C1 segment of cervical spinal cord (tissue), 14 donors: ENCODE measurements at places on chromosomes 5 and 9.
A peak's percentile ranks its signal among the peaks of the same experiment; 100 is the strongest.

GRCh38 chr9:101593345-101593744 is 1.4 kb downstream of the PPP3R2 start:
- no peak for DNase-seq

GRCh38 chr9:114105236-114105635 is 6.1 kb upstream of the KIF12 start:
- DNase-seq: no peak

- no peak for DNase-seq
These were observed 198.2 kb downstream of the SAXO1 start for GRCh38 chr9:18834740-18835361.

DNA sequence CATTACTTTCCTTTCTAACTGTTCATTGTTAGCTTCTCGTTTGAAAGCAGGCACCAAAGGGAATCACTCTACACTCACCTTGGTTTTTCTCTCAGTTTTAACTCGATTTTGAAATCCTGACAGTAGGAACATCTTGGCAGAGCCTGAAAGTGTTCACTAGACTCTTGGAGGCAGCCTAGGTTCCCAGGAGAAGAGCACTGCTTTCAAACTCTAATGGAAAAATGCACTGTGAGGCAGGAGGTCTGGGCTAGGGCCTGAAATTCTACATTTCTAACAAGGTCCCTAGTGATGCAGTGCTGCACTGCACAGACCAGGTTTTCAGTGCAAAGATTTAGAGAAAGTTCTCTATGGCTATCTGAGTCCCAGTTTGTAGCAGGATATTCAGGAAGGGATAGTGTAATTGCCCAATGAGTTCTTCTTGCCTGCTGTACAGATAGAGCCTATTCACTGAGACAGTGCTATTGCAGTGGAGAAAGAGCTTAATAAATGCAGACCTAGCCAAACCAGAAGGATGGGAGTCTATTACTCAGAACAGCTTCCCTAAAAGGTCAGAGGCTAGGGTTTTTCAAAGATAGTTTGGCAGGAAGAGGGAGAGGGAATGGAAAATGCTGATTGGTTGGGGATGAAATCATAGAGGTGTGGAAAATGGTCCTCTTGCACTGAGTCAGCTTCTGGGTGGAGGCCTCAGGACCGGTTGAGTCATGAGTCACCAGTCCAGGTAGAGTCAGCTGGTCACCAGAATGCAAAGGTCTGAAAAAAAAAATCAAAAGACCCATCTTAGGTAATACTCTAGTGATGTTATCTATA is 153.9 kb downstream of the GPBP1 start:
- no peak for DNase-seq

DNA sequence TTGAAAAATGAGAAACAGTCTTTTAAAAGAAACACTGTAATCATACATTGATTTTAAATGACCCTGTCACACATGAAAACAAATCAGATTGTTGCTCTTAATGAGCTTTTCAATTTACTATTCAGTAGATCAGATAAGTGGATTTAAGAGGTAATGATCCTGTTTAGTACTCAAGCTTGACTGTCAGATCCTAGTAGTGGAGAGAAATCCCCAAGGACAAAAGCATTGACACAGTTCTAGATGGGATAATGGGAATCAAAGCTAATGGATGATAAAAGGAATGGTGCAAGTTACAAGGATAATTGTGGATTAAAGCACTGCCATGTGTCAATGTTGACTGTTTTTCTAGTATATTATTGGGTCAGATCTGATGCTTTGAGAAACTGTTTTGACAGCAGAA is 142.3 kb upstream of the TLX3 start:
- no peak for DNase-seq

DNA sequence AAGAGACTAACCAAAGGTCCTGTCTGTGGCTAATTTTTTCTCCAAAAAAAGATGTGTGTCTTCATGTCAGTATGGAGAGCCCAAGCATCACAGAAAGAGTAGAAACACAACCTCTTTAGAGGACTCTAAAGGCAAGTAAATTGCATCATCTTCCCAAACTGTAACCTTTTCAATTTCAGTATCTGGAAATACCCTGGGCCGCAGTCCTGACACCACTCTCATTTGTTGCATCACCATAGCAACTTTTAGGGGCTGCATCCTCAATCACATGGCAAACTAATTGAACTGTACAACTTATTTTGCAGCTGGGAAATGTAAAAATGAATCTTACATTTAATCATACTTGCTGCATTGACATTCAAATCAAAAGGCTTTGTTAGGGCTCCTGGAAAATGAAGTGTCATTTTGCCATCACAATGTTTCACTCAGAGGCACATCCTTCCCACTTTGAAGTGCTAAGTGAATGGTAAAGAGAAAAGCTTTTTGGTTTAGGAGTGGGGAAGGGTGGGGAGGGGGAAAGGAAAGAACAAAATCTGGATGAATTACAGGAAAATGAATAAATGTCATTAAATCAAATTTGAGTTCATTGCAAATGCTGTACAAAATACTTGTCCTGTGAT is 60.6 kb upstream of the GRIA1 start:
- DNase-seq: no peak

DNA sequence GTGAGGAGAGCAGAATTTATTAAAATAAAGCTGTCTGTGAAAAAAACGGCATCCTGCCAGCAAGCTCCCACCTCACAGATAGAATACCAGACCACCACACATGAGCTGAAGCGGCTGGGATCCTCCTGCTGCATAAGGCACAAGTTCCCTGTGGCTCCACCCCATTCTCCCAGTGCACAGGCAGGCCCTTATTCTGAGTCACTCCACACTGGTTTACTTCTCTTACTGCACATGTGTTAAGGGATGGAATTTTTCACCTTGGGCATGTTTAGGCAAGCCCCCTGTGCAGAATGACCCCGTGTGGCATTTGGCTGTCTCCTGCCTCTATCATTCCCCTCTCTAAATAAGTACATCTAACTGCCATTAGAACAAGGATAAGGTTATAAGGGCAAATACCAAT is 115.0 kb upstream of the ELAVL2 start:
- no peak for DNase-seq

DNA sequence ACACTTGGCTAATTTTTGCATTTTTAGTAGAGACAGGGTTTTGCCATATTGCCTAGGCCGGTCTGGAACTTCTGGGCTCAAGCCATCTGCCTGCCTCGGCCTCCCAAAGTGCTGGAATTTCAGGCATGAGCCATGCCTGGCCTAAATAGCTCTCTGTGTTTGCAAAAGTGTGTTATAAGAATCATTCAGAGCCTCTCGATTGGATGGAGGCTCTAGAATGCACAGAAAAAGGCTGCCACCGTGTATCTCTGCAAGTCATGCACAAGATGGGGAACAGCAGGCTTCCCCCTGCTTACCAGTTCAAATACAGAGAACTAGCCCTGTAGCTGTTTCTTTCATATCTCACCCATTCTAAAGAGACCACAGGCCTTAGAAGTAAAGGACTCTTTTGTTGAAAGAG is 28.3 kb downstream of the FXN start:
- no peak for DNase-seq

DNA sequence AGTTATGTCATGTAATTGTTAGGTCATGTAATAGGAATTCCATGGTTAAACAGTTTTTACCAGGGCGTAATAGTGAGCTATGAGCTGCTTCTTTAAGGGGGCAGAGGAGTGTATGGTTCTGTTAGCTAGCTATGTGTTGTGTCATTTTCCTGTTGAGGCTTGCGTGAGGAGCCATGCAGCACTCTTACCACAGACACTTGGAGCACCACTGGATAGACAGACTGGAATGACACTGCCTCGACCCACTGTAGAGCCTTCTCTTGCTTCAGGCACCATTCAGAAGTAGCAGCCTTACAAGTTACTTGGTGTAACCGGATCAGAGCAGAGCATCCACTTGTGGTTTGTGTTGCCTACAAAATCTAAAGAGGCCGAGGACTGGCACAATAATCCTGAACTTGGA is 28.3 kb upstream of the STOM start:
- no peak for DNase-seq

GRCh38 chr5:171755354-171755821 is 30.2 kb upstream of the SMIM23 start:
- no peak for DNase-seq

GRCh38 chr9:26856413-26857032 is 36.1 kb downstream of the CAAP1 start:
- no peak for DNase-seq

DNA sequence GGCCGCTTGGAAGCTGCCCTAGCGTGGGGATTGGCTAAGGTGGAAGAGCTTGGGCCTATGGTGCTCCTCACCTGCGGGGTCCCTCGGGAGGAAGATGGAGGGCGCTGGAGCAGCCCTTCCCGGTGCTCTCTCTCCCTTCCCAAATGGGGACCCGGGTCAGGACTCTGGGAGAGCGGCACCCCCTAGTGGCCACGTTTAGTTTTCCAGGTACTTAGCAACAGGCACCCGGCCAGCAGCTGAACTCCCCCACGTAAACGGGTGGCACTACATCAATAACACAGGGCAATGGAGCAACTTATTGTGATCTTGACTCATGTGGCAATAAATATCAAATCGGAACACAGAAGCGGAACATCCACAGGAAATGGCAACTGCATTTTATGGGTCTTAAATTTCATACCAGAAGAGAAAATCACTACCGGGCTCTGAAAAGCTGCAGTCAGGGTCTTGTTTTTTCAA is 316.6 kb downstream of the AGTPBP1 start:
- peak; percentile 6 for DNase-seq

- DNase-seq: no peak
These were observed 87.9 kb upstream of the FSTL4 start for GRCh38 chr5:133700251-133700650.
